ENCODE measurements at places on chromosomes 1 and 21.
A peak's percentile ranks its signal among the peaks of the same experiment; 100 is the strongest.

DNA sequence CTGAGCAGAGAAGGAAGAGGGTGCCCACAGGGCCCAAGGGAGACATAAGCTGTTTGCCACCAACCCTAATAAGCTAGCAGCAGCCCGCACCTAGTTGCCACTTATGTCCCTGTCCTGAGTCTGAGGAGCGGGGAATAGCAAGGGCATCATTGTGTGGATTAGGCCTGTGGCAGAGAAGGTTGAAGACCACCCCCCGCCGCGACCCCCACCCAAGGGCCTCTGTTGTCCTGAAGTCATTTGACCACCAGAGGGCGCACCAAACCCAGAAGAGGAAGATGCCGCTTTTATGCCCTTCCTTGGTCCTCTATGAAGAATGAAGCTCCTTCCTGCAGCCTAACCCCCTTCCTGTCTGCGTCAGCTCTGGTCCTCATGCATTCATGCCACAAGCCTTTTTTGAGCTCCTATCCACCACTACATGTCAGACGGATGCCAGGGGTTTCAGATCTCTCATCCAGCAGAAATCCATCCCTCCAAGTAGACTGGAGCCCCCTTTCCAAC is 16.6 kb downstream of the RHBG start:
- peak; percentile 89 for DNase-seq

DNA sequence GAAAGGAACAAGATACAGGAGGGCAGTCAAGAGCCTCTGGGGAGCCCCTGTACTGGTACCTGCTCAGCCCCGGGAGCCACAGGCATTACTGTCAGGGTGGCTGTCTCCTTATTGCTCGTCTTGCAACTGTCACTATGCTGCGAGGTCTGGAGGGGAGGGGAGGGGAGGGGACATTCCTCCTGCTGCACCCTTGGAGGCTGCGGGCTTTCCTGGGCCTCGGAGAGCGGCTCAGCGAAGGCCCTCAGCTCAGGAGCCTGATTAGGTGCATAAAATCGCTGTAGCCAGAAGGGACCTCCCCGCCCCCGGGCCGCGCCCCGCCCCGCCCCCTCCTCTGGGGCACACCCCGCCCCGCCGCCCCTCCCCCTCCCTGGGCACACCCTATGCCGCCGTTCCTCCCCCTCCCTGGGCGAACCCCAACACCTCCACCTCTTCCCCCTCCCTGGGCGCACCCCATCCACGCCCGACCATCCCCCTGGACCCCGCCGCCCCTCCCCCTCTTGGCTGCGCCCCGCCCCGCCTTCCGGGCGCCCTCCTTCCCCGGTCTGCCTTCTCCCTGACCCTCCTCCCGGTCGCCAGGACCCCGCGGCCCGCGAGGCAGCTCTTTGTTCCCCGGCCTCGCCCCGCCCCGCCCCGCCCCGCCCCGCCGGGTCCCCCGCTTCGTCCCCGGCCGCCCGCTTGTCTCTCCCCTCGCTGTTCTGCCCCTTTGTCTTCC is 35.5 kb downstream of the CACHD1 start:
- no peak for DNase-seq

GRCh38 chr1:16625497-16626408 is 12.4 kb upstream of the NBPF1 start:
- DNase-seq, result no peak

DNA sequence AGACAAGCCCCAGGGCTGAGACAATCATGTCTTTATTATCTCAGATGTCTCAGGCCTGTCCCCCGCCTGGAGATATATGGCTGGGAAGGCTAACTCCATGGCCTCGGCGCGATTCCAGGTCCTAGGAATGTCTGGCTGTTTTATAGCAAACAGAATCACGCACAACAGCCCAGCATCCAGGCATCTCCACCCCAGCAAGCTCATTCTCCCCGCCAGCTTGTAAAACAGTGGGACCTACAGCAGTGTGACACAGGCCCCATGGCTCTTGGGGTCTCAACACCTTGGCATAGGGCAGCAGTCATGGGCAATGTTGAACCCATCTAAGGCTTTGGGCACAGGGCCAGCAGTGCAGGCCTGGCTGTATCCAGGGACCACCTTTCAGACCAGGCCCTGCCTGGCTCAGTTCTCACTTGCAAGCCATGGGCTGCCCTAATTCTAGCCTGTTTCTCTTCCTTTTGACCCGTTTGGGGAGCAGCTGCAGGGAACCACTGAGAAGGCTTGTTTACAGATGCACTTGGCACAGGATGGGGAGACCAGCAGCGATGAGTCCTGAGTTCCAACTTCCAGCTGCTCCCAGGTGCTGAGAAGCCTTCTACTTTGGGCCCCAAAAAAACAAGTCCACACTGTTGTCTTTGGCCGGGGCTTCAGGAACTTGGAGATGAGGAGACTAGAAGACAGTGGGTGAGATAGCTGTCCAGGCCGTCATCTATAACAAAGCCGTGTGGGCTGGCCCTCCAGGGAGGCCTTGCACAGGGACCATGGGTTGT is 34.4 kb downstream of the WNT4 start:
- DNase-seq, result no peak

- no peak for DNase-seq
These were observed 831 bp downstream of the TMEM52 start for GRCh38 chr1:1917995-1918900.

GRCh38 chr1:73765551-73766233 is 432.3 kb downstream of the LRRIQ3 start:
- DNase-seq, result no peak

DNA sequence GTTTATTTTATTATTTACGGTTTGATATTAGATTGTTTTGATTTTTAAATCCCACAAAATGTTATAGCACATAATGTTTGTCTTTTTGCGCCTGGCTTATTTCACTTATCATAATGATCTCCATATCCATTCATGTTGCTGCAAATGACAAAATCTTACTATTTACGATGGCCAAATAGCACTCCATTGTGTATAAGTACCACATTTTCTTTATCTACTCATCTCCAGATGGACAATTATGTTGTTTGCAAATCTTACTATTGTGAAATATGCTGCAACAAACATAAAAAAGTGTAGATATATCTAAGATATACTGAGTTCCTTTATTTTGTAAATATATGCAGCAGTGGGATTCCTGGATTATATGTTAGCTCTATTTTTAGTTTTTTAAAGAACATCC is 1568.3 kb downstream of the AMY1C start:
- no peak for DNase-seq

DNA sequence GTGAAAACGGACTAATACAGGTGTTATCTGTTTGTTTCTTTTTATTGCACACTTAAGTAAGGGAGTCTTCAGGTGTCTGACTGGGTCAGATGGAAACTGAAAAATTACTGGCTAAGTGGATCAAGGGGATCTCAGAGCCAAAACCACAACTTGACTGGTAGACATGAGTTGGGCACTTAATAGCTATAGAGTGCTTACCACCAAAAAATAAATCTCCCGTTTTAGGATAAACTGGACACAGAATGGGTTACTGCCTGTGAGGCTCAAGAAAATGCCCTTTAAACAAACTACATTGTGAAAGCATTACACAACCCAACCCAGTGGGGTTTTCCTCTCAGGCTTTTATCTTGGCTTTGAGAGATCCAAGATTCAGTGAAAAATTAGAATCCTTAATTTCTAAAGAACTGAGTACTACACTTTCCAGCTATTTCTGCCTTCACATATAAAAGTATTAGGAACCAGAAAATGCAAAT is 134.0 kb upstream of the LYPLAL1 start:
- no peak for DNase-seq
